ENCODE measurements at places on chromosomes 5 and 9.

DNA sequence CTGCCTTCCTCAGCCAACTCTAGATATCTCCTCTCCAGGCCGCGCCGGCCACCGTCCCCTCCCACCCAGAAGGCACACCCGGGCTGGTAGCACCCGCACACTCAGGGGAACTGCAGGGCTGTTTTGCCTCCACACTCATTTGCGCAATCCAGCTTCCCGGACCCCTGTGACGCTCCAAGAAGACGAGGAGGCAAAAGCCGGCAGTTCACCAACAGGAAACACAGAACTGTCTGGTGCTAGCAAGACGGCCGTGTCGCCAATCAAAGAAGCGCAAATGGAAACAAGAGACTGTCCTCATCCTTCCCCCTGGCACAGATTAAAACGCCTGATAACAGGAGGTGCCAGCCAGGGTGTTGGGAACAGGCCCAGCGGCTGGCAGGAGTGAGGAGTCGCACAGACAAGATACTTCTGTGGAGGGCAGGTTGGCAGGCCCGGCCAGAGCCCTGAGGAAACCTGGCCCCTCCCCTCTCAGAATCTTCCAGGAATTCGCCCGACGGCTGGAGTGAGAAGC, 7.8 kb downstream of the AGPAT2 start:
- DNase-seq: no peak

DNA sequence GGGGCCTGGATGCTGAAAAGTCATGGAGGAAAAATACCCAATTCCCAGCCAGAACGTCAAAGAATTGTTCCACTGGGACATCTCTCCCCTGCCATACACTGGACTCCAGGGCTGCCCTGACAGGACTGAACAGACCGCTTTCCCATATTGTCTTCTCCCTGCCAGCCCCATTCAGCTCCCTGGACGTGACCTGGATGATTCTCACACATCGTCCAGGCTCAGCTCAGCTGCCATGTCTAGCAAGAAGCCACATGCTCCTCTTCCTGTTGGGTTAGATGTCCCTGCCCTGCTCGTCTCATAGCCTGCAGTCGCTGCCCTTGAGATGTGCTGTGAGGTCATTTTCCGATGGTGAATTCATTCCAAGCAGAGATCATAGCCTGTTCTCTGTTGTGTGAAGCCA, 37.4 kb downstream of the FOXI1 start:
- DNase-seq: no peak

DNA sequence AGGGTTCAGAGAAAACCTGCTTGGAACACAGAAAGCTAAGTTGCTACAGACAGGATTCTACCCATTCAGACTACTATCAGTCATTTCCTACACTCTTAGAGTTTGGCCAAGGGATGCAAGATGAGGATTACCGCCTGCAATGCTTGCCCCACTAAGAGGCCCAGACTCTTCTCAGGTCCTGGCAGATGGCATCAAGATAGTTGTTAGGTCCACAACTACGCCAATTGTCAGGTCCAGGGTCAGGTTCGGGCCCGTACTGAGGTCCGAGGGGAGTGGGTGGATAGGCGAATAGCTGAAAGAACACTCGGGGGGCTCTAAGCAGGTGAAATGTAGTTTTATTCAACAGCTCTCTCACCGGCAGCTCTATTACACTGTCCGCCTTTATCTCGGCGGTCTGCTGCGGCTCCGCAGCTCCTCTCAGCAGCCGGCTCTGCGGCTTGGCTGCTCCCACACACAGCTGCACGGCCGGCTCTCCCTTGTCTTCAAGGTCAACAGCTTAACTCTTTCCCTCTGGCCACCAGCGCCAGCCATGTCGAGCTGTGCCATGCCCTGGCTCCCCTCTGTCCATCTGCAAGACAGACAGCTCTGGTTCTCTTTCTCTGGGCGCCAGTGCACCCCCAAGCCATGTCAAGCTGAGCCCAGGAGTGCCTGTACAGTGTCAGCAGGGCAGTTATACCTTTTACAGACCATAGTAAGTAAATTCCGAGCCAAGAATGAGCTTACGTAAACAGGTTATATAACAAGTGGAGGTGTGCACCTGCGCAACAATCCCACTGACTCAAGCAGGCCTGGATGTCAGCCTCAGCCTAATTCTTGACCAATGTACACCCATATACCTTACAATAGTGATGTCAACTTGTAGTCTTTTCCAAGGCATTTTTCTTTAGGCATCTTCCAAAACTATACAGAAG, 24.0 kb downstream of the ENC1 start:
- DNase-seq: no peak

DNA sequence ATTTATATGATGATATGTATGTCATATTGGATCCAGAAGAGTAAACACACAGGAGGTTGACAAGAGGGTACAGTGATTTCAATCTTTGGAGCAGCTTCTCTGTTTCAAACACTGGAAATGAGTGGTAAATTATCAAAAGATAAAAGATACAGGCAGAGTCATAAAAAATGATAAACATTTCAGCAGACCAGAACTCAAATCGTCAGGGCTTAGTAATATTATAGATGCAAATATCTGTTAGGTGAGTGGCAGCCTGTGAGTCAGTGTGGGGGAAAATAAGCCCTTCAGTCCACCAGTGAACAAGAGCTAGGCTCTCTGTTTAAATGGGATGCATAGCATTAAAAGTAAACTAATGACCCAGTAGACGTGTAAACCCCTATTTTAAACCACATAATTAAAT, 1378.1 kb downstream of the EFNA5 start:
- no peak for DNase-seq

- no peak for DNase-seq
Observed at GRCh38 chr5:78797936-78798672, 149.5 kb upstream of the LHFPL2 start.

GRCh38 chr9:34151398-34151797, 24.9 kb upstream of the DCAF12 start:
- no peak for DNase-seq

GRCh38 chr9:124828489-124829333, 24.5 kb upstream of the WDR38 start:
- DNase-seq: no peak

DNA sequence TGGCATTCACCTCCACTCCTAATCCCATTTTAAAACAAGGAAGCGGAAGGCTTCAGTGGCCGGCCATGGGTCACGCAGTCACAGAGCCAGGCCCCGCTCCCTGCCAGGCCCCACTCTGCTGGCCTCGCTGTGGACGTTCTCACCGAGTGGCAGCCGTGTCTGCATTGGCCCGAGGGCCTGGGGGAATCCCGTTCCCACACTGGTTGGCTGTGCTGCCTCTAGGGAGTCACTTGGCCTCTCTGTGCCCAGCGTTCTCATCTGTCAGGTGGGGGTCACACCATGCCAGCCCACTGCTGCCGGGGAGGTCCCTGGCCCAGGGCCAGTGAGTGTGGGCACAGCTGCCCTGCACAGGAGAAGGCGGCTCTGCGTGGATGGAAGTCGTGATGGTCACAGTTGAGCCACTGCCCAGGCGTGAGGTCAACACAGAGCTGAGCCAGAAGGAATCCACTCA, 13.4 kb upstream of the SLC9A3 start:
- no peak for DNase-seq

DNA sequence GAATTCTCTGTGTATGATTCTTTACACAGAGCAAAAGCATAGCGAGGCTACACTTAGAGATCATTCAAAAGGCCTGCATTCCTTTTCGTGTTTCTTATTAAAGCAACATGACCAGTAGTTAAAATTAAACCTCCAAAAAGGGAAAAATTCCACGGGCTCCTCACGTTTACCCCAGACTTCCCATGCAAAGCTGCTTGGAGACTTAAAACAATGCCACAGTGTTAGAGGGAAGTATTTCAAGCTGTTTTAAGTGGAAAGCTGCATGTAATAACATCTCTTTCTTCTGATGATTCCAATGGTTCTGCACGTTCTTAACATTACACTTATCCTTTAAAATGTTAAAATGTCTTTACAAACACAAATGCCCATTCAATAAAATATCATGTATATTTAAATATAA, 405.2 kb downstream of the SEMA5A start:
- DNase-seq: no peak

- DNase-seq: peak; percentile 75
Observed at GRCh38 chr5:139232147-139232724, 34.1 kb upstream of the SIL1 start.

- no peak for DNase-seq
Observed at GRCh38 chr9:27618066-27618465, 44.8 kb upstream of the C9orf72 start.

DNA sequence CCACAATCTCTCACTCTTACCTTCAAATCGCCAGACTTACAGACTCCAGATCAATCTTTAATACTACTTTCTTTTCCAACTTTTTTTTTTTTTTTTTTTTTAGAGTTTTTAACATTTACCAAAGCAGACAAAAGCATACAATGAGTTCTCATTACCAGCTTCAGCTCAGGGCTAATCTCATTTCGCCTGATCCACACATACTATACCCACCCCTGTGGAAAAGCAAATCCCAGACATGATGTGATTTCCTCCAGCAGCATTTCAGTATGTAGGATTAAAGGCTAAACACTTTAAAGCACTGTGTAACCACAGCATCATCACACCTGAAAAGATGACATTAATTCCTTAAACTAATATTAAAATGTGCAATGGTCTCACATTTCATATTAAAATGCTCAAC, 138.8 kb upstream of the RETREG1 start:
- no peak for DNase-seq

DNA sequence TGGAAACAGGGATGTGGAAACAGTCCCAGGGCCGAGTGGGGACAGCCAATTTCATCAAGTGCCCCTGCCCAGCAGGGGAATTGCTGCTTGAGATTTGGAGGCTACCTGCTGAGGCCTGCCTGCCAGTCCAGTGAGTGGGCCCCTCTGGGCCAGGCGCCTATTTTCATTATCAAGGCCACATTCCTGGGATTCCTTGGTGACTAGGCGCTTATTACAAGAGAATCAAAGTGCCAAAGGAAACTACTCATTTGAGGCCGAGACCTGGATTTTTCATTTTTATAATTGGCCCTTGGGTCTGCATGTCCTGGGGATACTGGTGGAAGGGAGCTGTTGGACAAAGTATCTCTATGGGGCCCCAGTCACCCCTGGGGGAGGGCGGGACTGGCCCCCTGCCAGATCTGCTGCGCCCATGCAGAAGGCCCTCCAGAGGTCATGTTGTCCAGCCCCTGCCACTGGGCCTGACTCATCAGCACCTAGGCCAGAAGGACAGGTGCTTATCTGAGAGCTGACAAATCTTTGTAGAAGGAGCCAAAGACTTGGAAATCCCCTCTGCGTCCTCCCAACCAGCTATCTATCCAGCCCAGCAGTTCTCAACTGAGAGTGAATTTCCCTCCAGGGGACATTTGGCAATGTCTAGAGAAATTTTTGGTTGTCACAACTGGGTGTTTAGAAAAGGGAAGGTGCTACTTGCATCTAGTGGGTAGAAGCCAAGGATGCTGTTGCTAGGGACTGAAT, 45.6 kb downstream of the FOXI1 start:
- no peak for DNase-seq

DNA sequence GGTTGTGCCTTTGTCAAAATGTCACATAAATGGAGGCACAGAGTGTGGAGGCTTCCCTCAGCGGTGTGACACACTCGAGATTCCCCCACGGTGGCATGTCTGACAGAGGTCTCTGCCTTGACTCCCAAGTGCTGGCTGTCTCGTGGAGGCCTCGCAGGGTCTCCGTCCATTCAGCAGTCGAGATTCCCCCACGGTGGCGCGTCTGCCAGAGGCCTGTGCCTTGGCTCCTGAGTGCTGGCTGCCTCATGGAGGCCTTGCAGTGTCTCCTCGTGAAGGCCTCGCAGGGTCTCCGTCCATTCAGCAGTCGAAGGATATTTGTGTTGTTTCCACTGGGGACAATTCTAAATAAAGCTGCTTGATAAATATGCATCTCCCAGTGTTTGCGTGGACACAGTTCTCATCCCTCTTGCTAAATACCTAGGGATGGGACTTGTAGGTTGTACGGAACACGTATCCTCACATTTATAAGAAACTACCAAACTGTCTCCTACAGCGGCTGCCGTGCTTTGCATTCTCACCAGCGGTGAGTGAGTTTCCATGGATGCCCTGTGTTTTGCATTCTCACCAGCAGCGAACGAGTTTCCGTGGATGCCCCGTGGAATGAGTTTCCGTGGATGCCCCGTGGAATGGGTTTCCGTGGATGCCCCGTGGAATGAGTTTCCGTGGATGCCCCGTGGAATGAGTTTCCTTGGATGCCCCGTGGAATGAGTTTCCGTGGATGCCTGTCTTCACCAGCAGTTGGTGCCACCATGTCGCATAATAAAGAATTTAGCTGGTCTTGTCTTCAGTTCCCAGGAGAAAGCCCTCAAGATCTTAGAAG, 25.8 kb downstream of the PNPLA7 start:
- no peak for DNase-seq

DNA sequence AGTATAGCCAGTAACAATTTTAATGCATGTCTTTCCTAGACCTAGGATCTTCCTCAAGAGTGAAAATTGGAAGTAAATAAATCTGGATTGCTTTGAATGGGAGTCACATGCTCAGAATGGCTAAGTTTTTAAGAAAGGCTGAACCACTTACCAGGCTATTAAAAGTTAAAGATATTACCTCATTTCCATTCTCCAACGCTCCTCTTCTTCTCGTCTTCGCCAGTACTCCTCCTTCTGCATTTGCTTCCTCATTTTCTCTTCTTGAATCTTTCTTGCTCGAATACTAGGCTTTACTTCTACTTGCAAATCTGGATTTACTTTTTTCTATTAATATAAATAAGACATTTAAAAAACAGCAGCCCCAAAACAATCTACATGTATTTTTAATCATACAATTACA, 49.6 kb downstream of the ZFR start:
- DNase-seq: no peak

DNA sequence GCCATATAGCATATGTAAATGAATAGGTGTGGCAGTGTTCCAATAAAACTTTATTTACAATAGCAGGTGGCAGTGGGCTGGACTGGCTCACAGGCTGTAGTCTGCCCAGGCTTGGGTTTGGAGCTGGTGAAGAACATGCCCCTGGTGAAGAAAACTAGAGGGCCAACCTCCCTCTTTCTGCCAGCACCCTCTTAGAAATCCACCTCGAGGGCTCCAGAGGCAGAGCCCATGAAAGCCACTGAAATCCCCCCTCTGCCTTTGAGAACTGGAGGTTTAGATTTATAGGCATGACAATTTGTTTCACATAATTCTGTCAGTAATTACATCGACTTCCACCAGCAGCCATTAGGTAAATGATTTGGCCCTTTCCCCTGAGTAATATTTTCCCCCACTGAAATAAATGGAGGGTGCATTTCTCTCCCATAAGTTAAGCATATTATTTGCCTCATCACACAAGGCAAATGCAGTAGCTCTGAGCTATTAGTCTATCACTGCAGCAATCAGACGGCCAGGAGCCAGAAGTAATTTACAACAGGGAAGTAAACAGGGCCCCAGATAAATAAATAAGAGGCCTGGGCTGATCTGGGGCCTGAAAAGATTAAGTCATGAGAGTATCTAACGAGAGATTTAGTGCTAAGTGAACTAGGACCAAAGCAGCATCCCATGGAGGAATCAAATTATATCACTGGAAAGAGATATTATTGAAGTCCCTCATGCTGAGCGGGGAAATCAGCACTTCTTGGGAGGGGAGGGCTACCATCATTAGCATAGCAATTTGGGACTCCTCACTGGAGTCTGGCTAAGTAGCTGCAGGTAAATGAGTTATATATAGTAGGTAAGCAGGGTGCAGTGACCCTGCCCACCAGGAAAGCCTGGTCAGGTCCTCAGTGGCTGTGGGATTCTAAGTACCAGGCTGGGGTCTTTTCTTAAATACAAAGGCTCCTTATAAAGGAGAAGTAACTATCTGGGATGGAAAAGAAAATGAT, 123.9 kb downstream of the SLIT3 start:
- no peak for DNase-seq

GRCh38 chr9:31272456-31273295, 1111.8 kb upstream of the ACO1 start:
- DNase-seq: no peak

GRCh38 chr5:59694411-59694810, 199.1 kb downstream of the PDE4D start:
- no peak for DNase-seq

- no peak for DNase-seq
Observed at GRCh38 chr5:77841616-77842015, 65.5 kb upstream of the TBCA start.

Data from HFF-Myc (cell line).